Psoas muscle (tissue), 8 donors: ENCODE measurements at places on chromosomes 2 and 18. TPM values are rescaled to one million over a fixed set of nuclear protein-coding genes. Genes with fewer than 3 reads are reported as not detected.

DNA sequence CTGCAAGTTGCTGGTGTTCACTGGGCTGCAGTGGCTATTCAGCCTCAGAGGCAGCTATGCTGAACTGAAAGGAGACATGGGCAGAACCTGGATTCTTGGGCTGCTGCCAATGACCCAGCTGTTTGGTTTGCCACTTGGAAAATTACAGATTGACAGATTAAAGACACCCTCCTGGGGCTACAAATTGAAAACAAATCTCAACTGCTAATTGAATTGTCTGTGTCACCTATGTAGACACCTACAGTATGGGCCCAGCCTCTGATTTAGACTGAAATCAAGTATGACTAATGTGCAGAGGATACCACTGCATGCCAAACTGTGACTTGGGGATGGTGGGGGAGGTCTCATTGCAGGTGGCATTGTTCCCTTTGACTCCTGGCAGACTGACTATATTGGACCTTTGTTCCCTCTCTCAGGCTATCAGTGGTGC, 42.8 kb downstream of the ITSN2 start:
- DNase-seq, result no peak

DNA sequence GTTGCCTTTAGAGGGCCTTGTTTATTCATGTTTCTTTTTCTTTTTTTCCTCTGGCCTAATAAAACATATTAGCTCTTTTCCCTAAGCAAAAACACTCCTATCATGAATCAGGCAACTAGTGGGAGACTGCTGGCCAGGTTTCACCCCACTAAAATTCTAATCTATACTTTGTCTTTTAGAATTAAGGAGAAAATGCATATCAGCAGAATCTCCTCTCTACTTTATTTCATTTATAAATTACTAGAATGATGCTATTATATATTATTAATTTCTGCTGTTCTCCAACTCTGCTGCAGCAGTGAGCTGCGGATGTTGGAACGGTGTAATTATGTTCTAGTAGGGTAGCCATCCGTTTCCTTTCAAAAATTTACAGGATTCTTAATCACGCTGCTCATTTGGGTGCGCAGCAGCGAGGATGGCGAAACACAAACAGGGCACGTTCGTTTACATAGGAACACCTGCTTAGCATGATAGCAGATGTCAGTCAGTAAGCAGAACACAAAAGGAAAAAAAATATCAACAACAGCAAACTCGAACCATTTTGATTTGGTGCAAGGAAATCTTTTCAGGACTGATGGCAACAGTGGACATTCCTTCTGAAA, 30.5 kb downstream of the ZEB2 start:
- no peak for DNase-seq

DNA sequence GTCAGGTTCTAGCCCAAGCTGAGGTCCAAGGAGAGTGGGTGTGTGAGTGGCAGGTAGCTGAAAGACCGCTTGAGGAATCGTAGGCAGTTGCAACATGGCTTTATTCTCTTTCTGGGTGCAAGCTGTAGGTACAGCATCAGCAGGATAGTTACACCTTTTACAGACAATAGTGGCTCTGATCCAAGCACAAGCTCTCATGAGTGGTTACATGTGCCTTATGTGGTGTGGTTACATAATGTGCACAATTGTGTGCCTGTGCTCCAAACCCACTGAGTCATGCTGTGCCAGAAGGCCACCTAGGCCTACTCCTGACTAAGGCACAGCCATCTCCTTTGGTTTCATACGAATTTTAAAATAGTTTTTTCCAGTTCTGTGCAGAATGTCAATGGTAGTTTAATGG, 227.6 kb downstream of the SATB2 start:
- no peak for DNase-seq

- DNase-seq, result no peak
Measured at GRCh38 chr2:153106802-153107477, 371.6 kb downstream of the RPRM start.

- DNase-seq, result no peak
Measured at GRCh38 chr2:44934983-44935728, 6.3 kb upstream of the SIX3 start.

DNA sequence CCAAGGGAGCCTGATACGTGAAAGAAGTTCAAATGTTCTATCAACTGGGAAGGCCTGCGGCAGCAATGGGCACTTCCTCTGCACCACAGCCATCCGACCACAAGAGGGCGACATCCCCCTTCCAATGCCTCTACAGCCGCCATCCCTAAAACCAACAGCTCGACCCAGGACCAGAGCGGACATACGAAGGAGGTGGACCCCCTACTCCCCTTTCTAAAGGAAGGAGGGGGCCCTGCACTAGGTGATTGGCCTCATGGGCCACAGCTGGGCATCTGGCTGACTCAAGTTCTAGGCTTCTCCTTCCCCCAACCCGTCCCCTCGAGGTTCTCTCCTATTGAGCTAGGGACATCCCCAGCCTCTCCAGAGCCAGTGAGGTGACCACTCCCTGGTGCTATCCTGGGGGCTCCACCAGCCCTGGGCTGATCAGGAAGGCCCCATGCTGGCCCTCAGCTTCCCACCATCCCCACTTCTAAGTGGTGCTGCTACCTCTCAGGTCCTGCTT, 217.2 kb downstream of the TNS1 start:
- DNase-seq, result peak; percentile 78

- DNase-seq, result no peak
Measured at GRCh38 chr2:3126911-3127621, 250.6 kb downstream of the EIPR1 start.

DNA sequence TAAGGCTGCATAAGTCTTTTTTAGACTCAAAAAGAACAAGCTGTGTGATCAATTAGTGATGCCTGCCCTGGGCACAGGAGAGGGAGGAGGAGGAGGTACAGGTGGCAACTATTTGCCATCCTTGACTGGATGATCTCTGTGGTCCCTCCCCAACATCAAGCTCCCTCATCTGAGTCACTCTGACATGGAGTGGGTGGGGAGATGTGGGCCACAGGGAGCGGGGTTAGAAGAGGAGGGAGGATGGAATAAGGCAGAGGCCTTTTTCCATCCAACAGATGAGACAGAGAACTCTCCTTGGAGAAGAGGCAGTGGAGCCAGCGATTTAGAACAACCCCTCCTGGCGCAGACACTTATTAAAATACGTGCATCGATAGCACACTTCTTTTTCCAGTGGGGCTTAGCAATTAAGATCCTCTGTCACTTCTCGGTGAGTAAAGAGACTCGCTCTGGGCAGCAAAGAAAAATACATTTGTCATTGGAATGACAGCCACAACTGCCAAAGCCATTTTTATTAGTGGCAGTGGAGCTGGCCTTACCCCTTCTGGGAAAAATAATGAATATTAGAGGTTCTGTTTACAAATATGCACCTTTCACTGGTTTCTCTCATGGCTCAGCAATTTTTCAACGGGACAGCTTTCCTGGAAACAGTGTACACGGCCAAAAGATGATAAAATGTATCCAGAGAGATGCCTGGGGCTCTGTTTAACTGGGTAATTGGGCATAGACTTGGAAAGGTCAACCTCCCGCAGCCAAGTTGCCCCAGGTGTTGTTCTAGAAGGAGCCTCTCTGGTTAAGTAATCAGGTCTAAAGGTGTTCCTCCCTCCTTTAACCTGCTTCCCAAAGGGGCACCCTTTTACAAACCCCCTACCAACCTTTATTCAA, 238.4 kb upstream of the CXCR4 start:
- DNase-seq, result no peak

DNA sequence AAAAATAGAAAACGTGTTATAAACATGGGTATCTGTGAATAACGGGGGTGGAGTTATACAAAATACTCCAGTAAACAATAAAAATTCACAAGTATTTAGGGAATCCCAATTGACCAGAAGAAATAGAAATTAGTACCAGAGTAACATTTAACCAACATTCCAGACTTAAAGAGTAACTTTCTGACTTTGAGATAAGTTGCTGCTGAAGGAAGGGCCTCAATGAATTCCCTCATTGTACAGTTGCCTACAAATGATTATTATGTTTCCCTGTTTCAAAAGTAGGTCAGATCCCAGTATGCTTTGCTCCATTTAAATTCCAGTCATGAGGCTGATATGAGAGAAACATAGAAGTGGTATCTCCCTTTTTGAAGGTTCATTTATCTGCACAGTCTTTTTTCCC, 88.3 kb upstream of the KCNH7 start:
- no peak for DNase-seq

GRCh38 chr18:26656431-26656943, 108.1 kb upstream of the KCTD1 start:
- no peak for DNase-seq

DNA sequence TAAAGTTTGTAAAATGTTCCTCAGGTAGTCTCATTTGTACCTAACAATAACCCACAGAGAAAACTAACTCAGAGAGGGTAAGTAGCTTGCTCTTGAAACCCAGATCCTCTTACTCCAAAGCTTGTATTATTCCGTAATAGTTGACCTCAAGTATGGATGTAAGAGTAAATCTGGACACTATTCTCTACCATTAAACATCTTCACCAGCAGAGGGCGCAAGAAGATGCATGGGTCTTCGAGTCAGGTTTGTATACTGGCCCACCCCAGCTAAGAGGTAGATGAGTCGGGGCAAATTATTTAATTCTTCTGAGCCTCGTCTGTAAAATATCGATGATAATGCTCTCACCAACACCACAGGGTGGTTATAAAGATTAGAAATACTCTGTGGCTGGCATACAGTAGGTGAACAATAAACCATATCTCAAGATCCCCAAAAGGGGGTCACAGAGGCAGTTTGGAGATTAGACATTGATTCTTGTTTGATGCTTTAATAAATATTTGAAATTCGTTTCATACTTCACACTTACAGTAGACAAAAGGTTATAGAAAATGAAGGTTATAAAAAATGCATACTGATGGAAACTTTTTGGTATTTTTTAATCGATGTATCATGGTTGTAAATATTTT, 3.5 kb upstream of the CABLES1 start:
- no peak for DNase-seq

DNA sequence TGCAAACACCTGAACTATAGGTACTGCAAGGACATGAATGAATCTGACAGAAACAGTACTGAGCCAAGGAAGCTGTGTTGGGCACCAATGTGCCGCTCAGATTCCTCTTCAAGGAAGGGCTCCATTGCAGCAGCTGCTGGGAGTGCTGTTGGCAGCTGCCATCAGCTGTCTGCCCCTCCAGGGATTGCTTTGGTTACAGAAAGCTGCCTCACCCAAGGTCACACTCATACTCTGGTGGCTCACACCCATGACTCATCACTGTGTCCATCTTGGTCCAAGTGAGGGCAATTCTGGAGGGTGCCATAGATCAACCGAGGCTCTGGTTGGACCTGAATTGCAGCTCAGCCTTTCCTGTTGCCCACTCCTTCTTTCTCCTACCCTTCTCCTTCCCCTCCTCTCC, 24.4 kb upstream of the TRPM8 start:
- no peak for DNase-seq

DNA sequence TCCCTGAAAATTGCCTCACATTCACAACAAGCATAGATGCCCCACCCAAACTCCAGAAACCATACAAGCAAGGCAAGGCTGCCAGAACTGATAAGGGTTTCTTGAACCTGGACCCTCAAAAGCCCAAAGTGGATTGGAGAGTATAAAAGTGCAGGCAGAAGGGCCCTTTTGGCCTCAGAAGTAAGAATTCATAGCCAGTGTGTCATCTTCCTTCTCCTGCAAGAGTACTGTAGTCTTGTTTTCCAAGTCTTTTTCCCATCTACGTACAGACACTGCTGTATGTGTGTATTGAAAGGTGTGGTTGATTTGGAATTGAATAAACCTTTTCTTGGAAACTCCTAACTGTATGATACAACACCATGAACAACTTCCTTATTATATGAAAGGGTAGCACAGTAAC, 46.8 kb downstream of the ZC3H15 start:
- DNase-seq, result no peak

DNA sequence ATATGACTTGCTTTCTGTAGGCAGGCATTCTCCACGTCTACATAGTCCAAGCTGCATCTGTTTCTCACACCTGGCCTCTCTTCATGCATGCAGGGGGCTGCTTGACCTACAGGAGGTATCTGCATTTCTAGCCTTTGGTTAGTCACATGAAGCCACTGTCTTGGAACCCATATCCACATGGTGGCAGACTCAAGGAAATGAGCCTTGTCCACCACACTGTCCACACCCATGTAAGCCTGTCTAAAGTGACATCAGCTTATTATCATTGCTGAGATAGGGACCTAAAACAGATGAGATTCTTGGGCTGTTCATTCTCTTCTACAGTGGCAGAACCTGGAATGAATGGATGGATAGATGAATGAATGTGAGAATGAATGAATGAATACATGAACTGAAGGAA, 160.4 kb downstream of the DOCK10 start:
- no peak for DNase-seq

GRCh38 chr18:36179562-36180355, 7.5 kb upstream of the MOCOS start:
- peak; percentile 86 for DNase-seq

GRCh38 chr2:69716555-69717120, 25.3 kb upstream of the ANXA4 start:
- no peak for DNase-seq

GRCh38 chr18:34567857-34568256, 142.2 kb upstream of the DTNA start:
- DNase-seq, result no peak

GRCh38 chr18:47987388-47987699, 56.9 kb upstream of the SMAD2 start:
- DNase-seq, result no peak

- no peak for DNase-seq
Measured at GRCh38 chr2:162433491-162433890, 89.6 kb downstream of the GCA start.

GRCh38 chr2:101909760-101910159, 82.0 kb upstream of the IL1R2 start:
- no peak for DNase-seq

DNA sequence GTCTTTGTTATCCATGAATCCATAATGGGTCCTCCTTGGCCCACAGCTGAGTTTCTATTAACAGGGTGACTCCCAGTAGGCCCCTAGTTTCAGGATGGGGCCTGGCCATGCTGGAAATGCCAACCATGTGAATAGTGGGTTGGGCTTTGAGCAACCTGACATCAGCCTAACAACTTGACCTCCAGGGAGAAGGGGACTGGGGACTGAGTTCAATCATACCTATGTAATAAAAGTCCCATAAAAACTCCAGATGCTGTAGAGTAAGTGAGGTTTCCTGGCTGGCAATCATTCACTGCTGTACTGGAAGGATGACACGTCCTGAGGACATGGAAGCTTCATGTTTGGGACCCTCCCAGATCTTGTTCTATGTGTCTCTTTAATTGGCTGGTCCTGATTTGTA, 7.9 kb downstream of the REV1 start:
- no peak for DNase-seq

- DNase-seq, result peak; percentile 77
Measured at GRCh38 chr2:112588611-112589045, 4.2 kb downstream of the CHCHD5 start.

- DNase-seq, result no peak
Measured at GRCh38 chr2:177535958-177536504, 143.5 kb downstream of the AGPS start.

GRCh38 chr2:6913415-6914157, 3.6 kb upstream of the RNF144A start:
- no peak for DNase-seq

- DNase-seq, result no peak
Measured at GRCh38 chr2:174554529-174555150, 43.0 kb downstream of the WIPF1 start.

Gene SPATS2L
- total RNA-seq, result 34.2 TPM

Gene CNGA3
- total RNA-seq, result not detected

Gene INO80D
- 15.5 TPM for total RNA-seq

Gene MEP1B
- 0.38 TPM for total RNA-seq

Gene ST8SIA5
- 1.8 TPM for total RNA-seq

Gene FER1L5
- not detected for total RNA-seq

Gene RNASEH1
- 17.5 TPM for total RNA-seq

Gene PLCD4
- 38.0 TPM for total RNA-seq

Gene CRYBA2
- total RNA-seq, result not detected

Gene IL1B
- 0.42 TPM for total RNA-seq

Gene NEB
- total RNA-seq, result 4,041 TPM

Gene C2orf80
- total RNA-seq, result not detected

Gene NCOA1
- 44.2 TPM for total RNA-seq
